Nephron progenitor cell (in vitro differentiated cells): ENCODE measurements at places on chromosomes 16 and 17.

GRCh38 chr16:67150047-67150832 lies 558 bp downstream of the B3GNT9 start:
- peak; percentile 77 for DNase-seq
- H3K36me3 ChIP-seq: peaks cover 26% of the 10 kb centered on the region
- H3K4me3 ChIP-seq: peak overlapping the region; percentile 77
- peaks cover 4% of the 10 kb centered on the region for H3K4me1 ChIP-seq
- H3K27me3 ChIP-seq: peaks cover 61% of the 10 kb centered on the region

- H3K27me3 ChIP-seq: no peaks in the 10 kb centered on the region
- peaks cover 5% of the 10 kb centered on the region for H3K36me3 ChIP-seq
- no peak overlapping the region for H3K27ac ChIP-seq
Measured at GRCh38 chr16:12675046-12675445, 128.6 kb downstream of the CPPED1 start.

GRCh38 chr17:42586514-42587230 lies 9.1 kb upstream of the PSMC3IP start:
- no peaks in the 10 kb centered on the region for H3K27me3 ChIP-seq
- H3K4me1 ChIP-seq: no peaks in the 10 kb centered on the region
- peaks cover 53% of the 10 kb centered on the region for H3K36me3 ChIP-seq
- H3K4me3 ChIP-seq: no peak overlapping the region

- no peak overlapping the region for H3K27ac ChIP-seq
- peaks cover 65% of the 10 kb centered on the region for H3K36me3 ChIP-seq
- no peak overlapping the region for H3K4me3 ChIP-seq
- DNase-seq: no peak
- H3K27me3 ChIP-seq: peaks cover 3% of the 10 kb centered on the region
- peaks cover 26% of the 10 kb centered on the region for H3K4me1 ChIP-seq
Measured at GRCh38 chr17:48575066-48575582, 3.0 kb downstream of the HOXB4 start.

GRCh38 chr17:7437950-7438614 lies 1.2 kb upstream of the FGF11 start:
- no peak overlapping the region for H3K27ac ChIP-seq
- DNase-seq: peak; percentile 86
- H3K27me3 ChIP-seq: peaks cover 59% of the 10 kb centered on the region
- H3K36me3 ChIP-seq: no peaks in the 10 kb centered on the region
- peak overlapping the region; percentile 82 for H3K4me3 ChIP-seq

DNA sequence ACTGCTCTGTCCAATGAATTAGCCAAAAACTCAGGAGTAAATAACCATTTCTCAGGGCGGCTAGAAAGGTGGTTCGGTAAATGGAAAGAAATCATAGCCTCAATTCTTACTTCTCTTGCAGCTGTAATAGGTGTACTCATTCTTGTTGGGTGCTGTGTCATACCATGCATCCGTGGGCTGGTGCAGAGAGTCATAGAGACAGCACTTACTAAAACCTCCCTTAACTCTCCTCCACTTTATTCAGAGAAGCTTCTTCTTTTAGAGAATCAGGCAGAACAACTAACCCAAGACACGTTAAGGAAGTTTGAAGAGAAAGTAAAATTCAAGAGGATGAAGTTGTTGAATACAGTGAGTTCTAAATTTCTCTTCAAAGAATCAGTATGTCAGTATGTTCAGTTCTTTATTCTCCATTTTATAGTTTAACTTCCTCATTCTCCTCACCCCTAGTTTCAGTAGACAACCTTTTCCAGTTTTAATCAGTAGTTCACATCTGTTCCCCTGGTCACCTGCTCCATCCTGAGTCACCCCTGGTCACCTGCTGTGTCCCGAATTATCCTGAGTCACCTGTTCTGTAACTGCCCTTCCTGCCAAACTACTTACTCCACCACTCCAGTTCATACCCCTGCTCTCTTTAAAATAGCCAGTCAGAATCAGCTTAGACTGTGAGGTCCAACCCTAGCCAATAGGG lies 85.9 kb downstream of the EMP2 start:
- no peak overlapping the region for H3K4me3 ChIP-seq
- peaks cover 10% of the 10 kb centered on the region for H3K4me1 ChIP-seq
- DNase-seq: no peak

GRCh38 chr16:4388271-4389021 lies 16.8 kb downstream of the VASN start:
- DNase-seq: peak; percentile 27
- H3K4me3 ChIP-seq: no peak overlapping the region
- peaks cover 4% of the 10 kb centered on the region for H3K27me3 ChIP-seq
- H3K4me1 ChIP-seq: peaks cover 67% of the 10 kb centered on the region

DNA sequence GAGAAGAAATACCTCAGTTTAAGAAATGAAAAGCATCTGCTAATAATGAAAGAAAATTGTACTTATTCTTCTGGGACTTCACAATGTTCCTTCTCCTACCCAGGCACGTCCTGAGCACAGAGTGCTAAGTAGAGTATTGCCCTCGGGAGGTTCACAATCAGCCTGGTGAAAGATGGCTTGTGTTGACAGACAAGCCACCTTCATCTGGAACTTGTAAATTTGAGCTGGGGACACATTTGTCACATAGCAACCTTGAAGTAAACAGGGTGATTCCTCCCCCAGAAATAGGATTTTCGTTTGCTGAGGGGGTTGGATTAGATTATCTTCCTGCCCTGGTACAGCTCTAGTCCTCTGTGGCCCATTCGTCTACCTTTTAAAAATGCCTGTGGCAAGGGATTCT lies 34.4 kb upstream of the MYH2 start:
- H3K27me3 ChIP-seq: peaks cover 22% of the 10 kb centered on the region
- H3K4me1 ChIP-seq: peaks cover 22% of the 10 kb centered on the region
- no peaks in the 10 kb centered on the region for H3K36me3 ChIP-seq
- no peak overlapping the region for H3K27ac ChIP-seq
- H3K4me3 ChIP-seq: no peak overlapping the region

DNA sequence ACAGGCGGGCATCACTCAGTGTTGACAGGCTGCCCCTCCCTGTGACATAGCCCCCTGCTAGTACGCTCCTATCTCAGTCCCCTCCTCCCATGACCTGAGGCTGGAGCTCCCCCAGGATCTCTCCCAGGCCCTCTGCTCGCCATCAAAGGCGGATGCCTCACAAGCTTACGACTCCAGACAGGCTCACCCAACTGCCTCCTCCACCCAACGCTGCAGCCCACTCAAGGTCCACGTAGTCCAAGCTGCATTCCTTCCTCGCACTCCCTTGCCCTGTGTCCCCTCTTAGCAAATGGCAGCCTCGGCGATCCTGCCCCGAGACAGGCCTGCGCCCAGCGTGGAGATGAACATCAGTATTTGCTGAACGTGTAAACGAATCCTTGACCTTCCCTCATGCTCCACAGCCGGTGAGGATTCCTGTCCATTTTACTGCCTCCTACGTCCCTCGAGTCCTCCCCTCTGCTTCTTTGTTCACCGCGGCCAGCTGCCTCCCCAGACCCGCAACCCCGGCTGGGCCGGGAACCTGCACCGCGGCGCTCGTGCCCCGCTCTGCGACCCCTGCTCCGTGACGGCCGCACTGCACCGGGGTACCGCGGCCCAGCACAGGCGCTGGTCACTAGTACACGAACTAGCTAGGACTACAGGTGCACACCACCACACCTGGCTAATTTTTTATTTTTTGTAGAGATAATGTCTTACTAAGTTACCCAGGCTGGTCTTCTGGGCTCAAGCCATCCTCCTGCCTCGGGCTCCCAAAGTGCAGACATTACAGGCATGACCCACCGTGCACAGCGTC lies 838 bp upstream of the TMEM97 start:
- peak overlapping the region; percentile 88 for H3K4me3 ChIP-seq
- peaks cover 28% of the 10 kb centered on the region for H3K36me3 ChIP-seq
- H3K27me3 ChIP-seq: peaks cover 9% of the 10 kb centered on the region
- H3K4me1 ChIP-seq: peaks cover 60% of the 10 kb centered on the region

GRCh38 chr16:20255002-20255401 lies 72.3 kb downstream of the GP2 start:
- H3K27me3 ChIP-seq: peaks cover 11% of the 10 kb centered on the region
- H3K4me1 ChIP-seq: no peaks in the 10 kb centered on the region
- no peak overlapping the region for H3K27ac ChIP-seq
- no peaks in the 10 kb centered on the region for H3K36me3 ChIP-seq

DNA sequence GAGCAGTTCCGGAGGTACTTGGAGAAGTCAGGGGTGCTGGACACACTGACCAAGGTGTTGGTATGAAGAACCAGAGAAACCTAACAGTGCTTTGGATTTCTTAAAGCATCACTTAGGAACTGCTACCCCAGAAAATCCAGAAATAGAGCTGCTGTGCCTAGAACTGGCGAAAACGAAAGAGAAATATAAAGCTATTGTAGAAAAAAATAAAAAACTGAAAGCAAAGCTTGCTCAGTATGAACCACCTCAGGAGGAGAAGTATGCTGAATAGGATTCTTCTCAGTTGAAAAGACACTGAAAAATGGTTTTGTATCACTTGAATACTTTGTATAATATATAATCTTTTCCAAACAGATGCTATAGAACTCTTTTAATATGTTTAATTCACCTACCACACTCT lies 106.3 kb upstream of the PMFBP1 start:
- no peaks in the 10 kb centered on the region for H3K4me1 ChIP-seq
- peaks cover 4% of the 10 kb centered on the region for H3K27me3 ChIP-seq
- no peak overlapping the region for H3K27ac ChIP-seq

DNA sequence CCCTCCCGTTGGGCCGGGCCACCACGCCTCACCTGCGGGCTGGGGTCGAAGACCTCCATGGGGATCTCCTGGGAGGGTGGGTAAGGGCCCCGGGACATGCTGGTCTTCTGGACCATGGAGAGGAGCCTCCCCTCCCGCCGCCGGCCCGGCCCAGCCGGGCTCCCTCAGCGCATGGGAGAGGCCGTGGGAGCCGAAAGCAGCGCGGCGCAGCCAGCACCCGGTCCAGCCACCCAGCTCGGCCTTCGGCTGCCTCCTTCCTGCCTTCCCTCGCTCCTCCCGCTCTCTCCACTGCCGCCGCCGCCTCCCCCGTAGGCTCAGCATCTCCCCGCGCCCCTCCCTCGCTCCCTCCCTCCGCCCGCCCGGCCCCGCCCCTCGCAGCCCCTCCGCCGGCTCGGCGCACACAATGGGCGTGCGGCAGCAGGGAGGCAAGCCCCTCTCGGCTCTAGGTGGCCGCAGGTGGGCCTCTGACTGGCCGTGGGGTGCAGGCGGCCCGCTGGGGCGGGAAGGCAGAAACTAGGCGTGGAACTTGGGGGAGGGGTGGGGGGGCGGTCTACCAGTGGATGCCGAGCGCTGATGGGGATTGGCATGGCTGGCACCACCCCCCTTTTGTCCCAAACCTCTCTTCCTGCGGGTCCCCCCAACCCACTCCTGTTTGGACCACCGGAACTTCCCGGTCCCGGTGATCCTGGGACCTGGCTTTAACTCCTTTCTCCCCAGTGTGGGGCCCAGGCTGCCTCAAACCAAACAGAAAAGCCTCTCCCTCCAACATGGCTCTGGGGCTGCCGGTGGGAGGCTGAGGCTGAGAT lies at the start of gene CACNB1:
Gene CACNB1 (minus strand): TSS at position 290 of the 806 bp plus-strand sequence. CDS start 174 bp downstream, at position 116.
- peaks cover 25% of the 10 kb centered on the region for H3K36me3 ChIP-seq
- DNase-seq: peak; percentile 91
- peaks cover 4% of the 10 kb centered on the region for H3K27me3 ChIP-seq
- peak within 1 kb of the TSS; percentile 81 for H3K4me3 ChIP-seq
- peaks cover 82% of the 10 kb centered on the region for H3K4me1 ChIP-seq

DNA sequence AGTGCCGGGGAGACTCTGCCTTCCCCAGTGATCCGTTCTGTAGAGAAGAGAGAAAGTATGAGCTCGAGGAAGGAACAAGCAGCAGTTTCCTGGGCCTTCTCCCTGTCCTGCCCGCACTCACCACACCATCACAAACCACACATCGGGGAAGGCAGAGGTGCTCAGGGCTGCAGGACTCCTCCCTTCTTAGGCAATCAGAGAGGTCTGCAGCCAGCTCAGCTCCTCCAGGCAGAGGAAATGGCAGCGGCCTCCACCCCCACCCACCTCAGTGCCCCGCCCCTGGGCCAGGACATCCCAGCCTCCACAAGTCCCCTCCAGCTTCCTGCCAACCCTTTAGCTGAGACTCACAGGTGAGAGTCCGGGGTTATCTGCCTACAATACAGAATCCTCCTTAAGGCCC lies 2.0 kb downstream of the ZNF319 start:
- H3K4me3 ChIP-seq: peak overlapping the region; percentile 44
- H3K36me3 ChIP-seq: peaks cover 4% of the 10 kb centered on the region
- DNase-seq: no peak

GRCh38 chr17:70820276-70820675 lies 650.9 kb downstream of the KCNJ2 start:
- no peaks in the 10 kb centered on the region for H3K36me3 ChIP-seq
- no peak for DNase-seq
- H3K4me1 ChIP-seq: peaks cover 2% of the 10 kb centered on the region
- no peak overlapping the region for H3K27ac ChIP-seq
- H3K27me3 ChIP-seq: no peaks in the 10 kb centered on the region

- no peak overlapping the region for H3K4me3 ChIP-seq
- peak overlapping the region; percentile 17 for H3K27ac ChIP-seq
- H3K4me1 ChIP-seq: peaks cover 54% of the 10 kb centered on the region
- H3K27me3 ChIP-seq: peaks cover 3% of the 10 kb centered on the region
- H3K36me3 ChIP-seq: no peaks in the 10 kb centered on the region
- DNase-seq: no peak
Measured at GRCh38 chr16:57141822-57142631, 43.8 kb downstream of the PSME3IP1 start.

- DNase-seq: no peak
- H3K4me1 ChIP-seq: peaks cover 58% of the 10 kb centered on the region
- H3K4me3 ChIP-seq: no peak overlapping the region
Measured at GRCh38 chr16:49588026-49588425, 214.4 kb downstream of the C16orf78 start.

GRCh38 chr17:3985846-3986245 lies 21.6 kb upstream of the ATP2A3 start:
- no peaks in the 10 kb centered on the region for H3K36me3 ChIP-seq
- DNase-seq: no peak
- peaks cover 32% of the 10 kb centered on the region for H3K4me1 ChIP-seq
- H3K27ac ChIP-seq: no peak overlapping the region

- peaks cover 25% of the 10 kb centered on the region for H3K4me1 ChIP-seq
- H3K36me3 ChIP-seq: no peaks in the 10 kb centered on the region
- no peak overlapping the region for H3K4me3 ChIP-seq
- no peak for DNase-seq
- H3K27ac ChIP-seq: peak overlapping the region; percentile 72
Measured at GRCh38 chr17:11459861-11460331, 138.4 kb upstream of the DNAH9 start.

DNA sequence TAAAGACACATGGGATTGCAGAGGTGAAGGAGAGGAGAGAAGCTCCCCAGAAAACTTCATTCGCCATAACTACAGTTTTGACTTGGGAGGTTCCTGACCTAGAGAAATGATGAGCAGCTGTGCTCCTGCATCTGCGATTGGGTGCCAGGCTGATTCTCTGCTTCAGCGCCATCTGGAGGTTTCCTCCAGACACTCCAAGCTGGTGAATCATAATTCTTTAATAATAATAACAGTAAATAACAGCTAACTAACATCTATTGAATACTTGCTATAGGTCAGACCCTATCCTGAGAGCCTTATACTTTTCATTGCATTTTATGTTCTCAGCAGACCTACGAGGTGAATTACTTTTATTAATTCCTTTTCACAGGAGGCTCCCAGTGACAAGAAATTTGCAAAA lies 575.8 kb downstream of the TOX3 start:
- H3K27ac ChIP-seq: no peak overlapping the region
- peaks cover 45% of the 10 kb centered on the region for H3K4me1 ChIP-seq
- H3K4me3 ChIP-seq: no peak overlapping the region
- H3K36me3 ChIP-seq: no peaks in the 10 kb centered on the region
